ENCODE measurements at places on chromosomes 1 and 21.

DNA sequence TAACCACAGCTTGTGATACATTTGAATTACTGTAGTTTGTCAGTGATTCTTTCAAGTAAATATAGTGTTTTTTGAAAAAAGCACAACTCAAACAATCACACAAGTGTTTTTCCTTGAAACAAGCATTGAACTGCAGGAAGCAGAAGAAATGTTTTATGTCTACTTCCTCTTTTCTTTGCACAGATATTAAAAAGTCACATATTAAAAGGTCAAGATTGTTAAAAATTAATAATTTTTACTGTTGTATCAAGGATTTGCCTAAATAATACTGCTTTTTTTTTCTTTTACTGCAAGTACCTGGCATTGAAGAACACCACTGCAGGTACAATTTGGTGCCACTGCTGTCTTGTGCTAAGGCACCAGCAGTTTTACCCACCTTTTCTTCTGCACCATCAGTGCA lies 214.2 kb upstream of the C1orf105 start:
- DNase-seq = no peak

DNA sequence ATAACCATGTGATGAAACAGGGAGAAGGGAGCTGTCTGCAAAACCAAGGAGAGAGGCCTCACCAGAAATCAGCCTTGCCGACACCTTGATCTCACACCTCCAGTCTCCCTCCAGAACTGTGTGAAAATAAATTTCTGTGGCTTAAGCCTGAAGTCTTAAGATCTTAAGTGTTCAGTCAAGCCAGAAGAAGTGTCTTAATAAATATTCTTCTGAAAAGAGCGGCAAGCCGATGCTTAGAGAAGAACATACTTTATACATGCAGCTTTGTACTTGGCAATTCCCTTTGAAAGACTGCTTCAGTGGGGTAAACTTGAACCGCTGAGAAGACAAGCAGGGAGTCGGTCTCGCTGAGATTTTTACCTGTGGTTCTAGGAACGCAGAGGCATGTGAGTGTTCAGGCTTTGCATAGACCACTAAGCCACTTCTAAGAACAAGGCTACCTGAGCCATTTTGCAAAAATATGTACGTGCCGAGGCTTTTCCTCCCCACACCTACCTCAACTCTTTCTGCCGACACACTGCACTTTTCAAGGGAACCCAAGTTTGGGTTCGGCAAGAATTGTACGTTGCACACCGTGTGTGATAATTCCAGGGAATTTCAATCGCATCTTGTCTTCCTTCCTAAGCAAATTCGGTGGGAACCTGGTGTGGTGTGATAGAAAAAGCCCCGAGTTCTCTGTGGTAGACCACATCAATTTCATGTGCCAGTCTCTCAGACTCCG lies 3.4 kb downstream of the RUNX1 start:
- peak; percentile 69 for DNase-seq

DNA sequence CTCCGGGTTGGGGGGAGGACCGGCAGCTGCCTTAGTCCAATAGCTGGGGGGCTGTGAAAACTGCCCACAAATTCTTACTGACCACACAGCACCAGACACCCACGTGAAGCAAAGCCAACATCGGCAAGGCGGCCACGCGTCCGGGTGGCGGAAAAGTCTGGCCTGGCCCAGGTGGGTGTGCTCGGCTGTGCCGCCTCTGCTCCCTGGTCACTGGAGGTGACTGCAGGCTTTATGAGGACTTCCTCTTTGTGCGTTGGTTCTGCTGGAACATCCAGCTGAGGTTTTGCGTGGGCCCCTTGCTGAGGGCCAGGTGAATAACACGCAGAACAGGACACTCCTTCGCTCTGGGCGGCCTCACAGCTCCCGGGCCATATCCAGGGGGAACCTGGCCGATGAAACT lies 35.4 kb downstream of the FAAP20 start:
- no peak for DNase-seq

- peak; percentile 26 for DNase-seq
Measured at GRCh38 chr1:163275222-163275621, 46.5 kb upstream of the NUF2 start.

DNA sequence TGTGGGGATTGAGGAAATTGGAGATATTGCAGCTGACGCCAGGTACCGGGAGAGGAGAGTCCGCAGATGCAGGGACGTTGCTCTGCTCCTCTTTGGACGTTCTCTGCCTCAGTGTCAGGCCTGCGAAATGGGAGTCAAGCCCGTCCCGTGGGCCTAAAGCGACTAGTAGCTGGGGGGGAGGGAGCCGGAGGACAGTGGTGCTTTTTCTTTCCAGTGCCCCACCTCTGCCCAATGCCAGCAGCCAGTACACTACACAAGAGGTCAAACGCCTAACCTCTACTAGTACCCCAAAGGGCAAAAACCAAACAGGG lies 413.6 kb upstream of the ESRRG start:
- DNase-seq = no peak

DNA sequence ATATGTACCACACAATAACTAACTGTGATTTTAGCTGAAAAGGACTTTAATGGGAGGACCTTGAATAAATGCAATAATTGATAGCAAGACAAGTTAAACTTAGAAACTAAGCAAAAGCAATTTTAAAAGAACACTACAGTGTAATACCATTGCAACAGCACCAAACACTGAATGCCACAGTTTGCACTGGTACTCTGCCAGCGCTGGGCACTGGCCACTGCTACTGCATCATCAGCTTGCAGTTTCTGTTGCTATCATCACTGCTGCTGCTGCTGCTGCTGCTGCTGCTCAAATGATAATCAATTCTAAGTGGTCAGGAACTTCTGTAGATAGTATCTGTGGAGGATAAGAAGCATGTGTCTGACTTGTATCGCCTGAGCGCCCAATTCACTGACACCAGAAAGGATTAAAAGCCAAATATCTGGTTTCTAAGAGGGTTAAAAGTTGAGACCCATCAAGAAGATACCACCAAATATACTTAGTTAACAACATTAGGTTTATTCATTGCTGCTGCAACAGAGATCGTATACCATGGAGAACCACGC lies 306.9 kb downstream of the LRRC40 start:
- no peak for DNase-seq

DNA sequence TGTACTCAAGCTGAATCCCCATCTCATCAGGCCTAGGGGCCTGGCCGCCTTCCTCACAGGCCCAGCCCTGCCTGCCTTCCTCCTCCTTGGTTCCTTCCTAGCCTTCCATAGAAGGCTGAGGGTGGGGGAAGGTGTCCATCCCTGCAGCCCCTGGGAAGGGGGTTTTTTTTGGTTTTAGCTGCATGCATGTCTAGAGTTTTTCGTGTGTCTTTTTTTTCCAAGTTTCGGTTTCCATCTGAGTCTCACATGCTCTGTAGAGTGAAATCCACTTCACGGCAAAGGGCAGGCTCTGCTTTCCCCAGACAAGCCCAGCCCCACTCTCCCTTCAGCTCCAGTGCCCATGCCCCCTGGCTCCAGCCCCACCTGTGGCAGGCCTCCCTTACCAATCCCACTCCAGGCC lies 32.1 kb downstream of the GRHL3 start:
- peak; percentile 69 for DNase-seq

DNA sequence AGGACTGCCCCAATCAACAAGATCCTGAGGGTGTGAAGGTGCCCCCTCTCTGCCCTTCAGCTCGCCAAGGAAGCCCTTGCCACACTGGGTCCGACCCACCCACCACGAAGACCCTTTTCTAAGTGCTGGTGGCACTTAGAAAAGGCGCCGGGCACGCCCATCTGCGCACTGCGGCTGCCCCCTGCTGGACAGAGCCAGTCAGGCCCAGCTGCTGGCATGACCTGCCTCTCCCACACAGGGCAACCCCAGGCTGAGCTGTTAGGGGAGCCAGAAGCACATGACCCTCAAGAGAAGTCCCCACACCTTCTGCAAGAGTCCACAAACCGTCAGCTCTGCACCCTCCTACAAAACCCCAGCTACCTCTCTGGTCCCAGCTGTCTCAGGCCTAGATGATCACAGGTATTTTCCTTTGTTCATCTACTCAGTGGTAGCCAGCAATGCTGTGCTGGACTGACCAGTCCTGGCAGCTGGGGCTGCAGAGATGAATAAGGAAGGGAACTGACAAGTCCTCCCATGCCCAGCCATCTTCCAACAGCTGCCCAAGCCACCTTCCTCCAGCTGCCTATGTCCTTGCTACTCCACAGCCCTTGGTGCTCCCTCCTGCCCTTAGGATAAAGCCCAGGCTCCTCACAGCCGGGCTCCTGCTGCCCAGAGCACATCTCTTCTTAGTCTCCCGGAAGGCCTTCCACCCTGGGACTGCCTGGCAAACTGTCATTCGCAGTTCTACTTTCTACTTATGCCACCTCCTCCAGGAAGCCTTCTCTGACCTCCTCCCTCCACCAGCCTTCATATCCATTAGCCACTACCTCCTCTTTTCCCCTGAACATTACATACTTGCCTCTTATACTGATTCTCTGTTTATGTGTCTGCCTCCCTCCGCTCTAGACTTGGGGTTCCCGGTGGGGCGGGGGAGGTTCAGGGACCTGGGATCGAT lies 39.8 kb upstream of the ZC3H12A start:
- peak; percentile 78 for DNase-seq
